ENCODE measurements at places on chromosomes 12 and 14. TPM values are rescaled to one million over a fixed set of nuclear protein-coding genes. Genes with fewer than 3 reads are reported as not detected.

GRCh38 chr12:122730215-122731014, at the start of gene HCAR1:
Gene HCAR1, minus strand, starts transcription at chr12:122730844. Its CDS starts 505 bp downstream, at chr12:122730339.
- DNase-seq = no peak
- H3K27ac ChIP-seq = peak within 1 kb of the TSS; percentile 11
- H3K4me1 ChIP-seq = peaks cover 7% of the 10 kb centered on the region
- no peaks in the 10 kb centered on the region for H3K36me3 ChIP-seq
- peak within 1 kb of the TSS; percentile 10 for H3K4me3 ChIP-seq
- H3K27me3 ChIP-seq = peaks cover 2% of the 10 kb centered on the region

DNA sequence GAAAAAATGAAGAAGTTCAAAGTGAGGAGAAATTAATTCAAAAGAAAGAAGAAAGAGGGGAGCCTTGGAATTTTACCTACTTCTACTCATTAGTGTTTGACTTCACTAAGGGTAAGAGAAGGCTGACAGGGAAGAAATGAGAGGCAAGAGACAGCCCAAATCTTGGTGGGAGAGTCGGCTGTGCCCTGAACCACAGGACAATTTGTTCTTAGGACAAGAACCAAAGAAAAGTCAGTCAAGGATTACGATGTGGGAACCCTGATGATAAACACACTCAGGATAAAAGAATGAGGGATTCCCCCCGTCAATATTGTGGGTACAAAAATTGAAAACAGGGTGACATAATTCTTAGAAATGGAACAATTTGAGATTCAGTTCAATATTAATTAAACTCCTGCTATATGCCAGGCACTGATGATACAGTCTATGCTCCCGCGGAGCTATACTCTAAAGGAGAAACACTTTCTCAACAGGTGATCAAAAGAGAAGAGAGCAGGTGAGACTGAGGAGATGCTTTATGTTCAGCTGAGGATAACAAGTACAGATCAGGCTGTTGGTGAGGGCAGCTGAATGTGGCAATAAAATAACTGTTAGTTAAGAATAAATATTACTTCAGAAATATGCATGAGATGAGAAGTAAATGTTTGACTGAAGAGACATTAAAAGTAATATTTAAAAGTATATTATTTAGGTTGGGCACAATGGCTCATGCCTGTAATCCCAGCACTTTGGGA, 175.4 kb downstream of the SLC25A21 start:
- no peaks in the 10 kb centered on the region for H3K27me3 ChIP-seq
- no peak for DNase-seq

- H3K36me3 ChIP-seq = peaks cover 18% of the 10 kb centered on the region
- H3K27me3 ChIP-seq = no peaks in the 10 kb centered on the region
- DNase-seq = peak; percentile 92
Measured at GRCh38 chr14:58280954-58281787, 17.2 kb upstream of the ARID4A start.

DNA sequence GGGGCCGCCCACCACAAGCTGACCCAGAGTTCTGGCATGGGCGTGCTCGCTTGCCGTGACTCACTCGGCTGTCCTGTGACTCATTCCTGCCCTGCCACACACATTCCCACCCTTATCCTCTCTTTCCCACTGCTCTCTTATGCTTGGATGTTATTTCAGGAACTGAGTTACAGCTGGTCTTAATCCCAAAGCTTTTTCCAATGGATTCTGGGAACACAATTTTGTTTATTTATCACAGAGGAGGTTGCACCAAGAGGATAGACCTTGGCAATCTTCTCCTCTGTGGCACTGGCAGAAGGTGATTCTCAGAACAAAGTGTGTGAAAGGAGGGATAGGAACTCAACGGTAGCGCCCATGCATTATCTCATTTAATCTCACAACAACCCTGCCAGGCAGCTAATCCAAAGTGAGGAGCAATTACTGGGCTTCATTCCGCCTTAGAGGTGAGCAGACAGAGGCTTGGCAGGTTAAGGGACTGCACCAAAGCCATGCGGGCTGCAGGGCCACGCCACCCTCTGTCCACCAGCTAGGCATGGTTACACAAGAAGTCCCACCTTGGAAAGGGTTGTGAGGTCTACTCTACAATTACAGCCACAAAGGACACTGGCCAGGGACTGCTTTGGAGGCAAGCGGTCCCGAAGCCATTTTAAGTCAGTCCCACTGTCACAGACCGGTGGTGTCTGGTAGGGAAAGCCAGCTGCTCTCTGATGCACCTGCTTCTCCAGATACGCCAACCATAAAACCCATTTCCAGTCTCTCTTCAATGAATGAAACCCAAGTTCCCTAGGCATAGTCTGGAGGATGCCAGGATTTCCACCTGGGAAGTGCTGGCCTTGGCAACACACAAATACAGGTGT, 32.9 kb downstream of the SYNE3 start:
- H3K4me3 ChIP-seq = no peak overlapping the region
- peak; percentile 93 for DNase-seq
- peak overlapping the region; percentile 71 for H3K27ac ChIP-seq
- H3K36me3 ChIP-seq = no peaks in the 10 kb centered on the region

- H3K4me1 ChIP-seq = no peaks in the 10 kb centered on the region
- no peak overlapping the region for H3K27ac ChIP-seq
- H3K27me3 ChIP-seq = no peaks in the 10 kb centered on the region
- H3K4me3 ChIP-seq = no peak overlapping the region
- DNase-seq = no peak
- H3K36me3 ChIP-seq = no peaks in the 10 kb centered on the region
Measured at GRCh38 chr14:20197459-20197858, 6.8 kb downstream of the OR11G2 start.

DNA sequence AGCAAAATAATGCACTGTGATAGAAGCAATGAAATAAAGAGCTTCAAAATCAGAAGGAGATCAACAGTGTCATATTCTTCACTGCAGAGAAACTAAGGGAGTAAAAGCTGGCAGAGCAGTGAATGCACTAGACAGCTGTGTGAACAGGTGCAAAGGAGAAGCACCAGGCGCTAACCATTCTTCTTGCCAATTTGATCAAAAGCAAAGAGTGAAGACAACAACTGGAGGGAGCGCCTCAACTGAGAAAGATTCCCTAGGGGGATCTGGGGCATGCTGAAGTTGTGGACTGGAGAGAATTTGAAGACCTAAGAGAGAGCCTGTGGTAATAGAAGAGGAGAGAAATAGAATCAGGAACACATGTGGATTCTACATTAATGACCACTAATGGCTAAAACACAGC, 50.4 kb upstream of the OVCH1 start:
- no peak for DNase-seq
- H3K4me1 ChIP-seq = no peaks in the 10 kb centered on the region
- H3K27ac ChIP-seq = no peak overlapping the region

DNA sequence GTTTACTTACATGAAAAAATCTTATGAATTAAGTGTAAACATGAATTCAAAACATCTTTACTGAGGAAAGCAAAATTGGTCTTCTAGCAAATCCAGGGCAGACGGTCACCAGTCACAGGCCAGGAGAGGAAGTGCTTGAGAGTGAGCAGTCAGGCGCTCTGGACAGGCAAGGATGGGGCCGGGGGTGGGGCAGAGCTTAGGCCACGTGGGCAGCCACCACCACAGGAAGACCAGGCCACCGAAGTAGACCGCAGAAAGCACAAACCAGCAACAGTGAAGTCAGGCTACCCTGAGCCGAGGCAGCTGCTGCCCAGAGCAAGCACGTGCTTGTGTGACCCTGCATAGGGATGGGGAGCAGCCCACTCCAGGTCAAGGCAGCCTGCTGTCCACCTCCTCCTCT, 33.5 kb downstream of the SLC6A12 start:
- no peaks in the 10 kb centered on the region for H3K36me3 ChIP-seq
- no peak overlapping the region for H3K27ac ChIP-seq
- H3K4me1 ChIP-seq = peaks cover 43% of the 10 kb centered on the region
- no peaks in the 10 kb centered on the region for H3K27me3 ChIP-seq

Gene TRAF3
- 25.9 TPM for total RNA-seq

Gene CCDC60
- 1.7 TPM for total RNA-seq

Gene INSM2
- not detected for total RNA-seq

Gene GYS2
- not detected for total RNA-seq

Gene KRT72
- not detected for total RNA-seq

Gene OR6C3
- total RNA-seq = not detected

DNA sequence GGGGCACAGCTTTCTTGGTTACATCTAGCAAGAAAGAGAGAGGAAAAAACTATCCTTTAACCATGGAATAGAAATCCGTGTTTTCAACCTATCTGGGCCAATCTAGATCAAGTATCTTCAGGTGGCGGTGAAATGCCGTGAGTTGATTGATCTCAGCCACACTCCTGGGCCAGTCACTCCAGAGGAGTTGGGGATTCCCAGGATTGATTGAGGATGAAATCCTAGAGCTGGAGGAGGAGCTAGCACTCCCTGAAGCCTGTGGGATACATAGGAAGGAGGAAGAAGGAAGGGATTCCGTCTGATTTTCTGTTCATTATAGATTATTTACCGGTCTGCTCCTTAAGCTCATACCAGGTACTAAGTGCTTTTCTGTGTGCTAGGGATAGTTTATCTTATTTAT, 106.3 kb upstream of the ARID2 start:
- DNase-seq = no peak
- no peaks in the 10 kb centered on the region for H3K36me3 ChIP-seq
- H3K4me3 ChIP-seq = no peak overlapping the region
- H3K4me1 ChIP-seq = no peaks in the 10 kb centered on the region
- no peak overlapping the region for H3K27ac ChIP-seq

Gene IAPP
- not detected for total RNA-seq
